ENCODE measurements at places on chromosomes 11 and 22.

DNA sequence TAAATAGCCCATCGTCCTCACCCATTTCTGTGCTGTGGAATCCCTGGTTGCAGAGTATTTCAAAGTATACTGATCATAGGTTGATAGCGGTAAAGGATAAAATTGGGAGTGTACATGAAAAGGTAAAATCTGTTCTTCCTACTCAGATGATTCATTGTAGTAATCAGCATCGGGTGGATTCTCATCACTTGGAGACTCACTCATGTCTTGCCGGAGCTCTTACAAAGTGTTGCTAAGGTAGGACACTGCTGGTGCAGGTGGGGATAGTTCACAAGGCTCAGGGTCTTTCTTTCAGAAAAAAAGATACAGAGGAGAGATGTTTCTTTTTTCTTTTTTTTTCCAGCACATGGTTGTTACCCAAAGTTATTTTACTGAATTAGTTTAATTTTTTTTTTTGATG, 84.8 kb downstream of the MTNR1B start:
- no peak for DNase-seq

GRCh38 chr22:22091400-22091878, 108.9 kb upstream of the TOP3B start:
- no peak for DNase-seq

DNA sequence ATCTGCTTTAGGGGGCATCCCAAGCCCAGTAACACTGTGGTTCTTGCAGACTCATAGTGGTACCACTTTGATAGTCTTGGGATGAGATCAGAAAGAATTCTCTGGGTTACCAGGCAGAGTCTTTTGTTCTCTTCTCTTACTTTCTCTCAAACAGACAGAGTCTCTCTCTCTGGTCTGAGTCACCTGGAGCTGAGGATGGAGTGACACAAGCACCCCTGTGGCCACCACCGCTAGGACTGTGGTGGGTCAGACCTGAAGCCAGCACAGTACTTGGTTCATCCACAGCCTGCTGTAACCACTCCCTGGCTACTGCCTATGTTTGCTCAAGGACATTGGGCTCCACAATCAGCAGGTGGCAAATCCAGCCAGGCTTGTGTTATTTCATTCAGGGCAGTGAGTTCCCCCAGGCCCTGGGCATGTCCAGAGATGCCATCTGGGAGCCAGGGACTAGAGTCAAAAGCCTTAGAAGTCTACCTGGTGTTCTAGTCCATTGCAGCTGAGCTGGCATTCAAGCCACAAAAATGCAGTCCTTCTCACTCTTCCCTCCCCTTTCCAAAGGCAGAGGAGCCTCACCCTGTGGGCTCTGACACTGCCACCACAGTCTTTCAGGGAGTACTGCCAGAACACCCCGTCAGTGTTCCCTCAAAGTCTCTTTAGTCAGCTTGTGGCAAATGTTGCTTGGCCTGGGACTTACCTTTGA, 29.9 kb downstream of the ENDOD1 start:
- DNase-seq = no peak

- DNase-seq = no peak
Observed at GRCh38 chr11:38169286-38169685, 1571.2 kb upstream of the RAG2 start.

DNA sequence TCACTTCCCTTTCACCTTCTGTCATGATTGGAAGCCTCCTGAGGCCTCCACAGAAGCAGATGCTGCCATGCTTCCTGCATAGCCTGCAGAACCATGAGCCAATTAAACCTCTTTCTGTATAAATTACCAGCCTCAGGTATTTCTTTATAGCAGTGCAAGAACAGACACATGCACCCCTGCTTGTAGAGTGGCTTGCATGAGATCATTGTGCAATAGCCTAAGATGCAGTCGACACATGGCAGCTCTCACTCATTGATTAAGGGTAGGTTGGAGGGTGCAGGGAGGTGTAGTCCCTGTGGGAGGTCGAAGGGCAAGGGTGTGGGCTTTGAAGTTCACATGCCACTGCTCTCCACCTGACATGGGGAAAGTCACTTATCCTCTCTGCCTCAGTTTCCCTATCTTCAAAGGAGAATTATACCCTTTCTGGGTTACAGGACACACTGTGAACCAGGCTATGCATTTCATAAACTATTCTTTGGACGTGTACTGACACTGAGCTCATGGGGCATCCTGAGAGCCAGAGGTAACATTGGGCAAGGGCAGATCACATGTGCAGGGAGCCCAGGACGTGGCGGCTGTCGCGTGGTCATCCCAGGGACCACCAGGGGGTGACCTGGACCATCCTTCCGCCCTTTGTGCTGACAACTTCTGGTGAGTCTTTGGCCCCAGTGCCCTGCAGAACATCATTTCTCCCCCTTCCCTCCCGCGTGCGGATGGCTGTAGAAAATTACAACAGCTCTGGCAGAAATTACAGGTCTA, 69.2 kb upstream of the SHANK2 start:
- DNase-seq = no peak

DNA sequence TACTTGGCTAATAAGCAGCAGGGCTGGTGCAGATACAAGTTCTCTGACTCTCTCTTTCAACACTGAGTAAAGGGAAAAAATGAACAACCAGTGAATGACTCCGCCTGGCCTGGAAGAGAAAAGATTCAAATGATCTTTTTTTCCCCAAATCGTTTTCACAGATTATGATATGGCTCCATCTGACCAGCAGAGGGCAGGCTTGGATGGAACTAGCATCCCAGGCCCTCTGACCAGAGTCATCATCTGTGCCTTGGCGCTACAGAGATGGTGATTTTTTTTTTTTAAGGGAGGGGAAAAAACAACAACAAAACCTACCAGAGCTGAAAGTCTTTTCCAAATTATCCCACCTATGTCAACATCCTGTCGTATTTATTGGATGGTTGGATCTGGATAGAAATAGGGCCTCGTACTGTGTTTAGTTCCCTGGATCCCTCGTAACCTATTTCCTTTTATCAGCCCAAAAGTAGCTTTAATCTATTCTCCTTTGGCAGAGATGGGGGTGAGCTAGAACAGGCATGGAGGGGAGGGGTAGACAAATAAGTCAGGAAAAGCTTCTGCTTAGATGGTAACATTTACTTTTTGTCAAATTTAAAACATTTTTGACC, 69.7 kb downstream of the PRSS23 start:
- DNase-seq = peak; percentile 1

- no peak for DNase-seq
Observed at GRCh38 chr11:4049006-4049405, 45.6 kb upstream of the RRM1 start.

DNA sequence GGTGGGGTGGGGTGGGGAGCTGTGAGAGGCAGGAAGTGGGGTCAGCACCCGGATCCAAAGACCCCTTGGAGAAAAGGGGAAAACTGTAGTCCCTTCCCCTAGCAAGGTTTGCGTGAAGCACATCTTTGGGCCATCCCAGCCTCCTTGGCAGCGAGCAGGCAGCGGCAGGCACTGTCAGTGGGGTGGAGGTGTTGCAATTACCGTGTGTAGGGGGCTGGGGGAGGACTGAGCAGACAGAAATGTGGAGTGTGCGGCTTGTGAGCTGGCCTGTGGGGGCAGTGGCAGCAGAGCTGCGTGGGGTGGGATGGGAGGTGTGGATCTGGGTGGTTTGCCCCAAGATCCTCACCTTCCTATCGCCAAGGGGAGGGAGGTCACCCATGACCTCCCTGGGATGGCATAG, 16.4 kb downstream of the DAGLA start:
- DNase-seq = no peak

DNA sequence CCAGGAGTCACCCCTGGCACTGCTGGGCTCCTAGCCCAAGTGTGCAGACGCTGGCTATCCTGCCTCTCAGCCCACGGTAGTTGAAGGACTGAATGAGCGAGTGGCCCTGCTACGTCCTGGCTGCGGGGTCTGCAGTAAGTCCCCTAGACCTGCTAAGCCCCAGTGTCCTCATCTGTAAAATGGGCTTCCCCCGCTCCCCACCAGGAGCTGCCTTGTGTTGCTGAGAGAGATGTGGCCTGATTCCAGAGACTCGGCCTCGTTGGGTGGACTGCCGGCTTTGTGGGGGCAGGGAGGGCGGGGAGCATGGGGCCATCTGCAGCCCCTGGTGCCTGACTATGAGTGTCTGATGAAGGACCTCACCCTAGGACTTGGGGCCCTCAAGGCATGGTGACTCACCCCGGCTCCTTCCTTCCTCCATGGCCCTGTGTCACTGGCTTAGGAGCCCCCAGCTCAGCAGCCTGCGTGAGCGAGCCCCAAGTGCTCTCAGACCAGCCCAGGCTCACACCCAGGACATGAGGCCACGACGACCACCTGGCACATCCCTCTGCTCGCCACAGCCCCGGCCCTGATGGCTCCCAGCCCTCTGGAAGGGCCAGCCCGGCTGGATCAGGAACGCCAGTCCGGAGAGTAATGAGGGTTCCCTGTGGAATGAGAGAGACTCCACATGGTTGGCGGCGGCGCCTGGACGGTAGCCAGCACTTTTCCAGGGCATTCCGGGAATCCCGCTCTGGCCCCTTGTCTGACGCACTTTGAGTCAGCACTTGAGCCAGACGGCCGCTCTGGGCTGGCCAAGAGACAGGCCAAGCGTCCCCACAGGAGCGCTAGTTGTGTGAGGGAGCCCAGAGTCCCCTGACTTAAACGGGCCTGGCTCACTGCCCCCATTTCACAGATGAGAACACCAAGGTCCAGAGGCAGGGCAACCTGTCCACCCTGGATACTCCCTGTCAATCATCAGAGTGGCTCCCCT, 50.5 kb upstream of the SHISAL1 start:
- no peak for DNase-seq

GRCh38 chr11:77438487-77438886, 35.4 kb downstream of the PAK1 start:
- DNase-seq = no peak

DNA sequence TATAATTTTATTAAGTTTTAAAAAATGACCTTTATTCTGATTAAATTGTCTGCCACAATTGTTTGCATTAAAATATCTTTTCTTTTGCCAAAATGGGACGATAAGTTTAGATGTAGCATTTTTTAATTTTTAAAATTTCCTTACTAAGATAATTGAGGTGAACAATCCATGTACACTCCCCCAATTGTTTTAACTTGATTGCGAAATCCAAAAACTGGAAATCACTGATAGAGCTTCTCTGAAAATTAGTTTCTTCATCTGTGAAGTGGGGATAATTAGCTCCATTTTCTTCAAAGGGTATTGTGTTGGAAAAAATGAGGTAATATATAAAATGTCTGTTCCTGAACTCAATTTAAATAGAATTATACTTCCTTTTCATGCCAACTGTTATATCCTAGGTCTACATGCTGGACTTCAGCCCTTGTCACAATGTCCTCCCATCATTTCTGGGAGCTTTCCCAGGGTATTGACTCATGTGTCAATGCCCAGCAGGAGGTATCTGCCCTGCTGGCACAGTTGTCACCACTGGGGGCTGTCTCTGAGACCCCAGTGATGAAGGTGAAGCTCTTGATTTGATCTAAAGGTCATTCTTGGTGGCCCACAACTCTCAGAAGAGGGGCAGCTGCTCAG, 28.7 kb upstream of the NAV2 start:
- no peak for DNase-seq

- DNase-seq = no peak
Observed at GRCh38 chr11:37509506-37509905, 911.5 kb upstream of the RAG2 start.

GRCh38 chr11:18772211-18772610, 19.4 kb downstream of the PTPN5 start:
- no peak for DNase-seq

GRCh38 chr11:132670921-132671675, 861.2 kb downstream of the OPCML start:
- no peak for DNase-seq

DNA sequence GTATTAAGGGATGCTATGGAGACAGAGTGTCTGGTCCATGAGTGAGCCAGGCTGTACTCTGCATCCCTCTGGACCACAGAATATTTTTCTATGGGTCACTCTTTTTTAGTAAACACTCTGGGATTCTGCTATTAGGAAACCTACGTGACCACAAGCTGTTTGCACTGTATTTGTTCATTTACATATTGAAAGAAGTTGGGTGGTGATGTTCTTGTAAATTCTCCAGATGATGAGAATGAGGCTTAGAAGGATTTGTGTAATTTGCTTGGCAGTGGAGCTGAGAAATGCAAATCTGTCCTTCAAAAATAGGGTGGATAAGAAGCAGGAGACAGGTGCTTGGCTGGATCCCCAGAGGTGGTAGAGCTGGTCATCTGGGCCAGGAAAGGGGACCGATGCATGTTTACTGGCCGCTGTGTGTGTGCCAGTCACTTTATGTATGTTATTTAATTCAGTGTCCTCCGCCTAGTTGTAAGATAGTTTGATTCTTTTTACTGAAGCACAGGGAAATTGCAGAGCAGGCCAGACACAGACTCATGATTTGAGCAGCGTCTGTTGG, 63.7 kb upstream of the HEPHL1 start:
- DNase-seq = no peak

- no peak for DNase-seq
Observed at GRCh38 chr22:31586137-31586920, 75.7 kb downstream of the PISD start.

DNA sequence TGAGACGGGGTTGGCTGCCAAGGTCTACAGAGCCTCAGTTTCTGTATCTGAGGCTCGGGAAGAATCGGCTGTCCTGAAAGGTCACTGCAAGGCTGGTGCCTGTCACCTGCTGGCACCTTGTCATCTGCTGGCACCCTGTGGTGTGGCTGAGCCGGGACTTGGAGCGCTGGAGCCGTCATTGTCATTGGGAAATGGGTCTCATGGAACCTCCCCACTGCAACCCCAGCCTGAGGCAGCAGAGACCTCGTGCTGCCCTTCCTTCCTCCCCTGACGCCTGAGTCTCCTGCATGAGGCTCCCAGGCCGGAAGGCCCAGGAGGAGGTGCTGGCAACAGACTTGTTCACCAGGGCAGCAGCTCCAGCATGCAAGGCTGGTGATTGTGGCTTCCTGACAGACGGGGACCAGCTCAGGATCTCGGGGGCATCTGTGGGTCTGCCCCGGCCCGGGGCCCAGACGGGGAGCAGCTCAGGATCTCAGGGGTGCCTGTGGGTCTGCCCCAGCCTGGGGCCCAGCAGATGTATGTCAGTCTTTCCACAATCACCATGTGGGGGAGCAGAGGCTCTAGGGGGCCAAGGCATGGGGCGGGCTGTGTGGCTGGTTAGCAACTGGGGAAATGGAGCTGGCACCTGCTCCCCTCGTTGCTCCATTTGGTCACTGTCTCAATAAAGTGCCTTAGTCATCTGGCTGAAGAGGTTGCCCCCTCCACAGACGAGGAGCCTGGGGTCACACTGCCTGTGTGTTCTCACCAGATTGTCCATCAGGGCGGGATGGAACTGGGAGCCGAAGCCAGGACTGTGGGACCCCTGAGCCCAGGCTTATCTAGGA, 668.7 kb downstream of the BRD1 start:
- no peak for DNase-seq

Data from activated naive CD4-positive, alpha-beta T cell (primary cell).